ENCODE measurements at places on chromosomes 13 and 19.
A peak's percentile ranks its signal among the peaks of the same experiment; 100 is the strongest.

- DNase-seq, result no peak
Measured at GRCh38 chr19:2249880-2250765, 1.0 kb downstream of the AMH start.

DNA sequence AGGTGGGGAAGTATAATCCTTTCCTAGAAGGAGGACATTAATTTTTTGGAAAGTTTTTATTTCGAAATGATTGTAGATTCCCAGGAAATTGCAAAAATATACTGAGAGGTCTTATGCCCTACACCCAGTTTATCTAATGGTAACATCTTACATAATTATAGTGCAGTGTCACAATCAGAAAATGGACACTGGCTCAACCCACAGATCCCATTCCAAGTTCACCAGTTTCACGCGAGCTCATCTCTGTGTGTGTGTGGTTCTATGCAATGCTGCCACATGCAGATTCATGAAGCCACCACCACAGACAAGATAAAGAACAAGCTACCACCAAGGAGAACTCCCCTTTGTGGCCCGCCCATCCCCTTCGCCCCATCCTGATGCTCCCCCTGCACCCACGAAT, 24.4 kb downstream of the IL17D start:
- DNase-seq, result no peak

GRCh38 chr19:1239796-1240737, 1.5 kb upstream of the ATP5F1D start:
- DNase-seq, result peak; percentile 75

- no peak for DNase-seq
Measured at GRCh38 chr19:38833092-38833425, 1.5 kb upstream of the ECH1 start.

- DNase-seq, result no peak
Measured at GRCh38 chr19:43652546-43652874, 12.9 kb upstream of the CADM4 start.

DNA sequence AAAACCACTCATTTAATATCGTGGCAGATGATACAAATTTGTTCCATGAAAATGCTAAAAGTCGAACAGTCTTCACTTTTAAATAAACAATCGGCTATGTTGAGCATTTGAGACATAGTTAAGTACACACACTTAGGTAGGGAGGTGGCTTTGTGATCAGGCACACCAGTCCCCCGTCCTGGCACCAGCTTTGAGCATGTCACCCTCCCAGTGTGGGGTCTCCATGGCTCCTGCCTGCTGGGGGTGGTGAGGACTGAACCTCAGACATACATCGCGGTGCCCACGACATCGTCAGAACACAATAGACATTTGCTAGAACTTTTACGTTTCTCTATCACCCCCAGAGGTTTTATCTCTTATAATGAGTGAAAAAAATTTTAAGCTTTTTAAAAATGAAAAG, 62.0 kb downstream of the RFX2 start:
- DNase-seq, result no peak

- no peak for DNase-seq
Measured at GRCh38 chr13:109816112-109816807, 29.9 kb upstream of the IRS2 start.

DNA sequence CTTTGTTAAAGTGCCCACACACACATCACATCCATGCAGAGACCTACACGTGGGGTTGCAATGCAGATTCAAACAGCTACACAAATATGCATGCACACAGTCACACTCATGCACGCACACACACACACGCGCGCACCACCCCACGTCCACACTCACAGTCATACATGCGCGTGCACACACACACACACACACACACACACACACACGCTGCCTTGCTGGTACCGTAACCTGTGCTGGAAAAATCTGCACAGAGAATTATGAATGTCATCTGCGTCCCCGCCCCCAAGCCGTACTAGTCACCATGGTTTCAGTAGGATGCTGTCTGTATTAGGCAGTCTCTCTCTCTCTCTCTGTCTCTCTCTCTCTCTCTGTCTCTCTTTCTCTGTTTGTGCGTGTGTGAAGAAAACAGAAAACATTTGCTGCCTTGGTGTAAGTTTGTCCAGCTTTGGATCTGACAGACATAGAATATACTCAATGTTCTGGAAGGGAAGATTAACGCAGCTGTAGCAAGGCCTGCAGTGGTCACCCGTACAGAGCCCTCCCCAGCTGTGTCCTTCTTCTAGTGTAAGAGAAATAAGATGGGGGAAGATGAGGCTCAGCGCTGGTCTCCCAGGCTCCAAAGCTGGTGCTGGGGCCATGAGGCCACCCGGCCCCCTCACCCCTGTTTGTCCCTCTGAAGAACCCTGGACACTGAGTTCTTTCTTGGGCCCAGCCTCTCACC, 26.4 kb upstream of the DPP9 start:
- no peak for DNase-seq

- no peak for DNase-seq
Measured at GRCh38 chr13:73932091-73932490, 202.1 kb downstream of the KLF12 start.

GRCh38 chr19:6000228-6000847, 22.4 kb upstream of the RANBP3 start:
- no peak for DNase-seq

DNA sequence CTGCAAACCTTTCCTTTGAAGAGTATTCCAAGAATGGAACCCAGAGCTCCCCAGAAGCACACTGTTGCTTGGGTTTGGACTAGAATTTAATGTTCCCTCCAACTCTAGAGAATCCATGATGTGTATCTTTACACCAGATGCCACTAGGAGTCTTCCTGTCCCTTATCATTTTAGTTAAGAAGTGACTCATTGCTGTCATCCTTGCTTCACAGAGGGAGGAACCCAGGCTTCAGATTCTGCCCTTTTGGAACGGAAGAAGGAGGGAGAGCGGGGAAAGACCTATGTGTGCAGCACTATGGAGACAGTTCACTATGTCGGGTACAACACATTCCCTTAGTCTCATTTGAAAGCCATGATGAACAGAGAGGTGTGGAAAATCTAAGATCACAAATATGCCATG, 2.1 kb upstream of the ATP12A start:
- no peak for DNase-seq

DNA sequence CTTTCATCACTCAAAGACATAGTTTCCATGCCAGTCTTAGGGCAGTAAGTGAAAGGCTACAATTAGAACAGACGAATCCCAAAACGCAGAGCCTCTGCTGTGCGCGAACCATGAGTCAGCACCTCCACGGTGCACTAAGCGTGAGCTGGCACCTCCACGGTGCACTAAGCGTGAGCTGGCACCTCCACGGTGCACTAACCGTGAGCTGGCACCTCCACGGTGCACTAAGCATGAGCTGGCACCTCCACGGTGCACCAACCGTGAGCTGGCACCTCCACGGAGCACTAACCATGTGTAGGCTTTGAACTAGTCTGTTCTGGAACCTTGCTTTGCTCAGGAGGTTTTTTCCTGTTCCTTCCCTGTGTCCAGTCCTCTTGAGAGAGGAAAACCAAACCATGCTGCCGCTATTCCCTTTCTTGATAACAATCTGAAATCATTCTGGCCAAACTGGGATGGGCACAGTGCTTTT, 120.6 kb downstream of the IRS2 start:
- no peak for DNase-seq

GRCh38 chr19:55487924-55488687, at the start of gene SSC5D:
TSS of gene SSC5D (plus strand) at chr19:55488436. CDS start at chr19:55488590, 154 bp downstream.
- no peak for DNase-seq

- DNase-seq, result peak; percentile 14
Measured at GRCh38 chr19:45443462-45444317, 20.0 kb upstream of the ERCC1 start.

DNA sequence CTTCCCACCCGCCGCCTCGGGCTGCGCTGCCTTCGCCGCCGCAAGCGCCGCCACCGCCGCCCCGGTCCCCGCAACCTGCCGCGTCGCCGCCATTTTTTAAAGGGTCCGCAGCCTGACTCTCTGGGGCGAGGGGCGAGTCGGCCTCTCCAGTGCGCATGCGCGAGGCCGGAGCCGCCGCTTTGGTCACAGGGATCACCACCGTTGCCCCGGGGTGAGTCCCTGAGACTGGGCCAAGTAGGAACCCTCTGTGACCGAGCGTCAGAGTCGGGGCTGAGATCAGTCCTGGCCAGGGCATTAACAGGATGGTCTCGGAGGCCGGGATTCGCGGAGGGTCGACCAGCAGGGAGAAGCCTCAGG, 42.6 kb downstream of the ZNF146 start:
- DNase-seq, result no peak

Measured in NCI-H446 treated with DMSO at 0.1 percent for 48 hours (cell line).